ENCODE measurements at places on chromosomes 7 and 10.

GRCh38 chr10:22710139-22710745, 4.1 kb downstream of the PIP4K2A start:
- no peak for DNase-seq

- no peak for DNase-seq
Measured at GRCh38 chr10:120975072-120975867, 124.1 kb downstream of the WDR11 start.

DNA sequence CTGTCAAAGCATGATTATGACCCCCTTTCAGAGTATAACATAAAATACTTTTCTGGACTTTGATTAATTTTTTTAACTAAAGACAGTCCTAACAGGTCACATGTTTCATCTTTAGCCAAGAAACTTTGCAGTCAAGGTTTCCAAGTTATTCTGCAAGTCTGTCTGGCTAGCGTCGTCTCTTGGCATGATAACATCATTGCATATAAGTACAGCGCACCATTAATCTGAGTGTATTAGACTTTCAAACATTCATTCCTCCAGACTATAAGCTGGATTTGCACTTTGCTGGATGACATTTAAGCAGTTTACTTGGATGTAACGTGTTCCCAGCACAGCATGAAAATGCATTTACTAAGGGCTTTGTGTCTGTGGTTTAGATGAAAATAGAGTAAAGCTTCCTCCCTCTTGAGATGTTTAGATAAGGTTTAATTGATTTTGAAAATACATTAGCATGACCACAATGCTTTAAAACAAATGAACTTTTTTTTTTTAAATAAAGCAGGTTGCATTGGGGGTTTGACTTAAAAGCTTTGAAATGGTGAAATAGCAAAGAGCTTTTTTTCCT, 349.0 kb upstream of the MTPN start:
- DNase-seq = no peak

GRCh38 chr10:124459395-124459794, 2.2 kb upstream of the LHPP start:
- no peak for DNase-seq

DNA sequence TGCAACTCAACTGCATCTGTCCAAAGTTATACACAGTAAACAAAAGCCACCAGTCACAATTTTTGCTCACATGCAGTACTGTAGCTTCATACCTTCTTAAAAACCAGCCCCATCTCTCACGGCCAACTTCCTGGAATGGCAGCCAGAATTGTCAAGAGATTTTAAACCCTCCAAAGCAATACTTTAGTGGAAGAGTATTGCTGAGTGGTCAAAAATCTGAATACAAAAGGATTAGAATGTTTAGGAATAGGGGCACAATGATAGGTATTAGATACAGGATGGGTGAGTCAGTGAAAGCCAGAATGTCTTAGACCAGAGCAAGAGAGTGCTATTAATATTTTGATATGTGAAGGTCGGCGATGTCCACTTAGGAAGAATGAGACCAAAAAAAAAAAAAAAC, 193.9 kb downstream of the AGMO start:
- DNase-seq = no peak

- DNase-seq = no peak
Measured at GRCh38 chr10:59002011-59002410, 174.4 kb upstream of the PHYHIPL start.
